ENCODE measurements at places on chromosomes 2 and 18. TPM values are rescaled to one million over a fixed set of nuclear protein-coding genes. Genes with fewer than 3 reads are reported as not detected.

Gene TCF23
- not detected for total RNA-seq

Gene DTNA
- 0.33 TPM for total RNA-seq

Gene OTX1
- total RNA-seq = not detected

Gene GALNT13
- total RNA-seq = not detected

Gene PSMA8
- not detected for total RNA-seq

DNA sequence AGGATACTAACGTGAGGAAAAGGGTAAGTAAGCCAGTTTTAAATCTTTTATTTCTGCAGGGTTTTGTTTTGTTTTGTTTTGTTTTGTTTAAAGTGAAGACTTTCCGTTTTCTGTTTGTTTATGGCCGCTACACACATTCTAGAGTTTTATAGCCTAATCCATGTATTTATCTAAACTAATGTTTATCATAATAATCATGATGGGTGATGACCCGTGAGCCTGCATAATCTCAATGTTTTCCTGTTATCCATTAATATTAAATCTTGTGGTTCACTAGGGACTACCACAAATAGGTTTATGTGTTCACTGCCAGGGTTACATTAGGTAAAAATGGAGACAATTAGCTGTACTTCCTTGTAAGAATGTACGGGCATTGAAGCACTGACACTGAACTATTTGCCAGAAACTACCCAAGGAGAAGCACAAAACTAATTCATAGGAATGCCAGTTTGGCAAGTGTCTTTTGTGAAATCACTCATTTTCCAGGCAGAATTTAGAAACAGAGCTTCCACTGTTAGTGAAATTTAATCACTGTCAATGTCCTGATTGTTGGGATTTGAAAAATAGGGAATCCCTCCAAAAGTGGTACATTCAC, 574.8 kb downstream of the LRP1B start:
- H3K4me3 ChIP-seq = no peak overlapping the region
- DNase-seq = no peak
- no peaks in the 10 kb centered on the region for H3K4me1 ChIP-seq
- H3K36me3 ChIP-seq = no peaks in the 10 kb centered on the region
- no peak overlapping the region for H3K27ac ChIP-seq

DNA sequence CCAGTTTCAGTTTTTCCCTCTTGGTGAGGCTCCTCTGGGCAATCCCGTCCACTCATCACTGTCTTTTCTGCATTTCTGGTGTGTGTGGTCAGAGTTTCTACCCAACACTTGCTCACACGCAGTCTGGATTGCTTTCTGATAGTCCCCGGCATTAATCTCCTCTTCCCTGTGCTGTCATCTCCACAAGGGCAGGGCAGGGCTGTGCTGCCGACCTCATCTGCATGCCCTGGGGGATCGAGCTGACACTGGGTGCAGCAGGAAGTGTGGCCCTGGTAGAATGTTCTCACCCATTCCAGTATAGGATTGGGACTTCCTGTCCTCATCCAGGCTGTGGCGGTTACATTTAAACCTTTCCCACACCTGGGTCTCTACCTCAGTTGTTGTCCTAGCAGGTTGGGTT, 80.0 kb upstream of the FAM136A start:
- H3K36me3 ChIP-seq = no peaks in the 10 kb centered on the region
- no peak overlapping the region for H3K27ac ChIP-seq
- H3K27me3 ChIP-seq = no peaks in the 10 kb centered on the region

DNA sequence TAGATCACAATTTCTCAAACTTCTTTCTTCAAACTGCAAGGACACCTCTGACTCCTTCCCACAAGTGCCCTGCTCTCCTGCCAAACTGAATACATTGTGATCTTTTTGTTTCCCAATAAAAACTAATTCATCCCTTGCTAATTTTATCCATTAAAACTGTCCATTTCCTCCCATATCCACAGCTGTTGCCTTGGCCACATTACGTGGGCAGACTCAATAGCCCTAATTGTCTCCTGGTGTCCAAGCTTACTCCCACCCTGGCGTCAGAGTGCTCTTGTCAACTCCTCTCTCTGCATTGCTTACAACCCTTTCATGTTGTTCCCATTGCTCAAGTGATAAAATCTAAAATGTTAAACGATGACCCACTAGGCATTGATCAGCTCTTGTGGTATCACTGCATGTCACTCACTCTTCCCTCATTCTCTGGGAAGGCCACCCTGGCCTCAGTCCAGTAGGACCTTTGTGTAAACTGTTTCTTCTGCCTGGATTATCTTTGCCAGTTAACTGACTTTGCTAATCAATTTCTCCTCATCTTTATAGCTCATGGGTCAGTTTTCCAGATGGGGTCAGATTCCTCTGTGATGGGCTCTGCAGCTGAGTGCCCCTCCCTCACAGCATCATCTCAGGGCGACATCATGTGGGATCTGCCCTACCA, 525.0 kb downstream of the SLC4A3 start:
- no peaks in the 10 kb centered on the region for H3K4me1 ChIP-seq
- H3K36me3 ChIP-seq = no peaks in the 10 kb centered on the region
- DNase-seq = no peak
- H3K27me3 ChIP-seq = no peaks in the 10 kb centered on the region
- H3K27ac ChIP-seq = no peak overlapping the region

DNA sequence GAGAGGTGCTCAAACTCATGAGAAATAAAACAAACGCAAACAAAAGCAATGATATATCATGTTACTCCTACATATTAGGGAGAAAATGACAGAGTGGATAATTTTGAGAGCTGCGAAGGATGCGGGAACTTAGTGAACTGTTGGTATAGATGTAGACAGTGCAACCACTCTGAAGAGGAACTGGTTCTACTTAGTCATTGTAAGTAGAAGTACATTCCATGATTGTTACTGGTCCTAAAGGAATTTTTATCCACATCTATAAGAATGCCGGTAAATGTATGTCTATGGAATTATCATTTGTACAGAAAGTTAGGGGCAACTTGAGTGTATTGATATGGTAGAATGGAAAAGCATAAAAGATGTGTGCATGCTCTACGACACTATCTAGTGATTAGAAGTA, 1238.4 kb downstream of the LRP1B start:
- DNase-seq = no peak
- H3K27me3 ChIP-seq = no peaks in the 10 kb centered on the region

- H3K27ac ChIP-seq = peak overlapping the region; percentile 14
- no peaks in the 10 kb centered on the region for H3K27me3 ChIP-seq
- H3K4me3 ChIP-seq = no peak overlapping the region
- no peak for DNase-seq
Observed at GRCh38 chr2:111157071-111157661, 36.5 kb downstream of the BCL2L11 start.

DNA sequence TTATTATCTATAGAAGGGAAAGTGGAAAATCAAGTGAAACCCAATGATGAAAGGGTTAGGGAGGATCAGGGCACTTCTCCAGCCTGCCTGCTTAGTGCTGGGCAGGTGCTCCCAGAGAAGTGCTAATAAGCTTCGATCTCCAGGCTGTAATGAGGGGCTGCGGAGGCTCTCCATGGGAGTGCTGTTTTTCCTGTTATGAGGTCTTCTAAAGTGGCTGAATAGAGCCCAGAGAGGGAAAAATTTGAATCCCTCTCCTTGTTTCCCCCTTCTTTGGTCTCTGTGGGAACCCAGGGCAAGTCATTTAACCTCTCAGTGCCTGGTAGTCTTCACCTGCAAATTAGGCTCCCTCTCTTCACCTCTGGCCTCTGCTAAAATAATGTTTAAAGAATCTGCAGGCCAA, 351.7 kb upstream of the DCC start:
- no peaks in the 10 kb centered on the region for H3K36me3 ChIP-seq
- DNase-seq = no peak
- no peak overlapping the region for H3K27ac ChIP-seq
- H3K4me3 ChIP-seq = no peak overlapping the region

DNA sequence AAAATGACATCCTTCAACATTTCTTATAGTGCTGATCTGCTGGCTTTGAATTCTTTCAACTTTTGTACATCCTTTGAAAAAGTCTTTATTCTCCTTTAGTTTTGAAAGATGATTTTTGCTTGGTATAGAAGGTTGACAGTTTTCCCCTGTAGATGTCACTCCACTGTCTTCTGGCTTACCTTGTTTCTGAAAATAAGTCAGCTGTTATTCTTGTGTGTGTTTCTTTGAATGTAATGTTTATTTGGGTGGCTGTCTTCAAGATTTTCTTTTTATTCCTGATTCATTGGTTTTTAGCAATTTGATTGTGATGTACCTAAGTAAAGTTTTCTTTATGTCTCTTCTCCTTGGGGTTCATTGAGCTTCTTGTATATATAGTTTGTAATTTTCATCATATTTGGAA, 47.6 kb downstream of the ACTR3 start:
- no peak for DNase-seq
- H3K27me3 ChIP-seq = no peaks in the 10 kb centered on the region
- no peak overlapping the region for H3K27ac ChIP-seq
- no peak overlapping the region for H3K4me3 ChIP-seq
- H3K36me3 ChIP-seq = peaks cover 86% of the 10 kb centered on the region

- DNase-seq = no peak
- no peak overlapping the region for H3K4me3 ChIP-seq
- no peaks in the 10 kb centered on the region for H3K27me3 ChIP-seq
- H3K27ac ChIP-seq = no peak overlapping the region
- no peaks in the 10 kb centered on the region for H3K36me3 ChIP-seq
Observed at GRCh38 chr18:48336332-48336731, 72.9 kb downstream of the ZBTB7C start.

DNA sequence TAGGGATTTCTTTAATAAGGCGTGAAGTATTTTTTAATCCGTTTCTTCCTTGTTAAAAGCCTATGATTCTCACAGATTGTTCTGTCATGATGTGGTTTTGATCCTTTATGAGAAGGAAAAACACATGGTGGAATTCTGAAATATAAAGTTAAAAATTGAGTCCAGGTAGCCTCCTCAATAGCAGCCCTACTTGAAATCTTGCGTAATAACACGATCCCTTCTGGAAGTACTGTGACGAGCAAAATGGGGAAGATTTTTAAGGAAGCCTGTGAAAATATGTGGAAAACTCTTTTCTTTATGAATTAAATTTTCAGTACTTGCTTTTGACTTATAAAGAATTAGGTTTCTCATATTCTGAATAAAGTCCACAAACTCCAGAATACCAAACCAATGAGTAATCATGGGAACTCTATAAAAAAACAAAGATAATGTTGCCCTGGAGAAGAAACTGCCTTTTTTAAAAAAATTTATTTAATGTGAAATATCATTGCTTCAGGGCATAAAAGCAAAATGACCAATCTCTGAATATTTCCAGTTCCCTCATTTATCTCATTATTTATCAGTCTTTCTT, 476.4 kb upstream of the ZEB2 start:
- no peaks in the 10 kb centered on the region for H3K36me3 ChIP-seq
- H3K4me3 ChIP-seq = no peak overlapping the region

- no peak overlapping the region for H3K27ac ChIP-seq
- H3K4me3 ChIP-seq = no peak overlapping the region
- no peaks in the 10 kb centered on the region for H3K27me3 ChIP-seq
- H3K36me3 ChIP-seq = no peaks in the 10 kb centered on the region
- H3K4me1 ChIP-seq = no peaks in the 10 kb centered on the region
- no peak for DNase-seq
Observed at GRCh38 chr2:198953328-198953727, 504.4 kb downstream of the SATB2 start.

GRCh38 chr18:12880541-12880910, 3.5 kb downstream of the PTPN2 start:
- no peak overlapping the region for H3K4me3 ChIP-seq
- H3K36me3 ChIP-seq = no peaks in the 10 kb centered on the region
- H3K4me1 ChIP-seq = peaks cover 51% of the 10 kb centered on the region
- no peak for DNase-seq
- H3K27ac ChIP-seq = peak overlapping the region; percentile 76

DNA sequence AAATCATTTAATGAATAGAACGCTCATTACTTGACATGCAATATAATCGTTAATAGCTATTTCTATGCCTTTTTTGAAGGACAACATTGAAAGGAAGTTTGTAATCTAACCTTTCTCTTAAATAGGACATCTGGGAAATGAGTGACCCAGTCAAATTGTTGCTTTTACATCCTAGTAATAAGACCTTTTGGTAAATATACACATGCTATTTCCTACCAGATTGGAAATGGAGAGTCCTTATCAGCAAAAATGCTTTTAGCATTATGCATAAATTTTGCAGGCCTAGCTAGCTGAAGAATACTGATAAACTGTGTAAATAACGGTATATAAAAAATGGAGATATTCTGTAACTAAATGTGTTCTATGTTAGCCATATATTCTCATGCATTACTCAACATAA, 567.3 kb upstream of the DSEL start:
- no peak overlapping the region for H3K4me3 ChIP-seq
- no peaks in the 10 kb centered on the region for H3K4me1 ChIP-seq
- DNase-seq = no peak
- no peaks in the 10 kb centered on the region for H3K36me3 ChIP-seq

- no peaks in the 10 kb centered on the region for H3K36me3 ChIP-seq
- no peaks in the 10 kb centered on the region for H3K27me3 ChIP-seq
- no peaks in the 10 kb centered on the region for H3K4me1 ChIP-seq
Observed at GRCh38 chr2:71560638-71561011, 107.3 kb downstream of the DYSF start.

DNA sequence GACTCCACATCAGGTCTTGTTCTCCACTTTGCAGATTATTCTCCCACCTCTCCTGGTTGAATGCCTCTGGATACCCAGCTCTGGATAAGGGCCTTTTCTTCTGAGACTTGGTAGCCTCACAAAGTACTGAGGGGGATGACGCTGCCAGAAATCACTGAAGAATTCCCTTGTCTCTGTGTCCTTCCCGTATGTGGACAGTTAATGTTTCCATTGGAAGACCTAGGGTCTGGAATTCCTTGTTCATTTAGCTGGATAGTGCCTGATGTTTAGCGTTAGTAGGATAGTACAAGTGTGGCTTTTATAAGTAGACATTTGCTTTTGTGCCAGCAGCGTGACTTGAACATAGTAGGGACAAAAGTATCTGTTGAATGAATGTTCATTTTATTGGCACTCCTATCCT, 76.9 kb downstream of the CLHC1 start:
- no peak overlapping the region for H3K4me3 ChIP-seq
- no peak overlapping the region for H3K27ac ChIP-seq
- no peaks in the 10 kb centered on the region for H3K27me3 ChIP-seq
